Panc1 (cell line): ENCODE measurements at places on chromosomes 4 and X.

- no peak for DNase-seq
Measured at GRCh38 chr4:41452484-41453225, 85.3 kb upstream of the LIMCH1 start.

- no peak for DNase-seq
Measured at GRCh38 chrX:130771230-130771629, 131.8 kb downstream of the ENOX2 start.

DNA sequence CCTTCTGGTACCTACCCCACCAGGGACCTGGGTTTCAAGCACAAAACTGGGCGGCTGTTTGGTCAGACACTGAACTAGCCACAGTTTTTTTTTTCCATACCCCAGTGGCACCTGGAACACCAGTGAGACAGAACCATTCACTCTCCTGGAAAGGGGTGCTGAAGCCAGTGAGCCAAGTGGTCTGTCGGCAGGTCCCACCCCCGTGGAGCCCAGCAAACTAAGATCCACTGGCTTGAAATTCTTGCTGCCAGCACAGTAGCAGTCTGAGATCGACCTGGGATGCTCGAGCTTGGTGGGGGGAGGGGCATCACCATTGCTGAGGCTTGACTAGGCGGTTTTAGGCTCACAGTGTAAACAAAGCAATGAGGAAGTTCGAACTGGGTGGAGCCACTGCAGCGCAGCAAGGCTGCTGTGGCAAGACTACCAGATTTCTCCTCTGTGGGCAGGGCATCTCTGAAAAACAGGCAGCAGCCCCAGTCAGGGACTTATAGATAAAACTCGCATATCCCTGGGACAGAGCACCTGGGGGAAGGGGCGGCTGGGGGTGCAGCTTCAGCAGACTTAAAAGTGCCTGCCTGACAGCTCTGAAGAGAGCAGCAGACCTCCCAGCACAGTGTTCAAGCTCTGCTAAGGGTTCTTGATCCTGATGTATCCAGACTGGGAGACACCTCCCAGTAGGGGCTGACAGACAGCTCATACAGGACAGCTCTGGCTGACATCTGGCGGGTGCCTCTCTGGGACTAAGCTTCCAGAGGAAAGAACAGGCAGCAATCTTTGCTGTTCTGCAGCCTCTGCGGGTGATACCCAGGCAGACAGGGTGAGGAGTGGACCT is 223.0 kb downstream of the COX18 start:
- no peak for DNase-seq

DNA sequence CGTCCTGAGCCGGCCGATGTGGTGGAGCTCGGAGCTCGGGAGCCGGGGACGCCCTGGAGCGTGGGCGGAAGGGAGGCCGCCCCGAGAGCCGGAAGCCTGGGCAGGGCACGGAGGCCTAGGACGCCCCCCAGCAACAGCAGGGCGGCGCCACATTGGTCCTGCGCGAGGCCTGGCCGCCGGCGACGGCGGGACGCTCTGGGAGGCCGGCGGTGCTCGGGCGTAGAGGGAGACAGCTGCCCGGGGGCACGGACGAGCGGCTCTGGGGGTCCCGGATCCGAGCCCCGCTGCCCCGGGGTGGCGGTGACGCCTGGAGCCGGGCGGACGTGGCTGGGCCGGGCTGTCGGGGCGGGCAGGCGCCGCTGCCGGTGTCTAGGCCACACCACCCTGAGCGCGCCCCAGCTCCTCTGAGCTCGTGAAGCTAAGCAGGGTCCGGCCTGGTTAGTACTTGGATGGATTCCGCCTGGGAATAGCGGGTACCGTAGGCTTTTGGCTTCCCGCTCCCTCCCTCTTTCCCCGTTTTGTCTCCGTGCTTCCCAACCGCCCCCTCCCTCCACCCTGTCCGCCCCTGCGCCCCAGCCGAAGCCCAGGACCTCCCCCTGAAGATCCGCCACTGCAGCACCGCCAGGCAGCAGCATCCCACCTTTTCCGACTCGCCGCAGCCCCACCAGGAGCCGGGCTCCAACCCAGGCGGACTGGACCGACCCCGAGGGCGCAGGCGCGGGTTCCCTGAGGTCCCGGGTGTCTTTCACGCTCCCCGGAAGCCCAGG is 12.1 kb downstream of the FRG2 start:
- DNase-seq, result no peak

DNA sequence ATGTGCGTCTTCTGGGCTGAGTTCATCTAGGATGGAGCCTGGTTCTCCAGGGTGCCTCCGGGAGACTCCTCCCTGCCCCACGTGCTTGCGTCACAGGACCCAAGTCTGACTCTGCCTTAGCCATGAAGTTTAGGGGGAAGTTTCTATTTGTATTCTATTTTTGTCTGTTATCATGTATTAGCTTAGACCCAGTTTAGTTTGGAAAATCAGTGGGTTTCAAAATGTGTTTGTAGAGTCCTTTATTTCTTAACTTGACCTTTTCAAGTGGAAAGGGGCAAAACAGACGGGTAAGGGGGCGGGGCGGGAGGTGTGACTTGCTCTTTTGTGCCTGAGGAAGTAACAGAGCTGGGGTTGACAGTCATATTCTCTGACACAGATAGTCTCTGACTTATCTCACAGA is 86.0 kb downstream of the HTT start:
- no peak for DNase-seq

GRCh38 chr4:161929956-161930355 is 233.8 kb downstream of the FSTL5 start:
- DNase-seq, result no peak
